Endothelial cell (in vitro differentiated cells): ENCODE measurements at places on chromosomes 2 and 18.

DNA sequence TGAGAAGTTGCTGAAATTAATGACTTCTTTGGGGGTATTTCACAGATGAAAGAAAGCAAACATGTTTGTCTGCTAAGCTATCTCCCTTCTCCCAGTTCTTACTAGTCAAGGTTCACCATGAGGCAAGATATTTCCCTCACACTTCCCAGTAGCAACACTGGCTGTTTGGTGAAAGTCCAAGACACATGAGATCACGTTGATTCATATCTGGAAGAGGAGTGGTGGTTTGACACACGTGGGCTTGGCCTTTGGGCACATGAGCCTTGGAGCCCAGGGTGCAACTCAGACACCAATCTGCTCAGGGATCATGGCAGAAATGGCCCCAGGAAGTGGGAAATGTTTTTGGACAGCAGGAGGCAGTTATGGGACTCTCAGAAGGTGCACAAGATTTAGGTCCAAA is 66.1 kb upstream of the APCDD1 start:
- no peak for DNase-seq

DNA sequence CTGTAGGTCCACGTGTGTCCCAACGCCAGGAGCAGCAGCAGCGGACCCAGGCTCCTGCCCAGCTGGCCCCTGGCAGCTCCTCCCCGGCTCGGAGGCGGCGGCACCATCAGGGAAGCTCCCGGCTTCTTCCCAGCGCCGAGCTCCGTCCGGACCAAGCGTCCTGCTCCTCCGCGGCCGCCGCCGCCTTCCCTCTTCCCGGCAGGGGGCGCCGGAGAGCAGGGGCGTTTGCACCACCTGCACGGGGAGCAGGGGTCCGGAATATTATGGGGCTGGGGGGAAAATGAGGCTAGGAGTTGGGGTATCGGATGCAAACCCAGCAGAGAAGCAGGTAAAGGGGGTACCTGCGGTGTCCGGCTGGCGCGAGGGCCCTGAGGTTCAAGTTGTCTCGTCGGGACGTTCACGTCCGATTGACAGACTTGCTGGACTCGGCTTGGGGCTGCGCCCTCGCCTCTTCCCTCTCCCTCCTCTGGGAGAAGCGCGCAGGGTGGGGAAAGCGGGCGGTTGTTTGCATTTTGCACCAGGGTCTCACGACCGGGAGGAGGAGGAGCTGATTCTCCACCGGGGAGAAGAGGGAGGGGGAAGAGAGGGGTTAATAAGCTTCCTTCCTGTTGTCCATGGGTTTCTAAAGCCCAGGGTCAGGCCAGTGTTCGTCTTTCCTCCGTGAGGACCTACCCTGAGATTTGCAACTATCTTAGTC is at the start of gene CCBE1:
Gene CCBE1 (minus strand): TSS at position 188 of the 697 bp plus-strand sequence.
- DNase-seq = peak; percentile 89

DNA sequence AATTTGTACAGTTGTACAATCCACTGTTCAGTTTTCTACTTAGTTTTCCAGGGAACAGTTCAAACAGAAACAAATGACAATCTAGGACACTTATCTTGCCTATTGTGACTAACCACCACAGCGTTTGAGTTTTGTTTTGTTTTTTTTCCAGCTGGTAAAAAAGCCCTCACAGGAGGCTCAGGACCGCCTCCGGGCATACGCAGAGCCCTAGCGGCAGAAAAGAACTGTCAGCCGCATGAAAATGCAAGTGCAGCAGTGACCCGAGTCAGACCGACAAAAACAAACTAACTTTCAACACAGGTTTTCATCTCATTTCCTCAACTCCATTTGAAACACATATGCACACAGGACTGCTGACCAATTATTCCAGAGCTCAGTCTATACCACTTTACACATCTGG is 68.6 kb downstream of the STEAP3 start:
- DNase-seq = no peak

GRCh38 chr2:233409286-233409991 is 55.1 kb downstream of the DGKD start:
- DNase-seq = no peak

GRCh38 chr2:140747090-140747489 is 1383.7 kb downstream of the LRP1B start:
- no peak for DNase-seq
